ENCODE measurements at places on chromosomes 7 and 10. TPM values are rescaled to one million over a fixed set of nuclear protein-coding genes. Genes with fewer than 3 reads are reported as not detected.

The SMIM30 gene
- 55.8 TPM for total RNA-seq

The MKI67 gene
- total RNA-seq = 202 TPM

The PLXNA4 gene
- not detected for total RNA-seq

The C10orf67 gene
- total RNA-seq = not detected

The KAZALD1 gene
- total RNA-seq = 16.0 TPM

The PI4K2A gene
- 20.0 TPM for total RNA-seq

The GIMAP7 gene
- 0.25 TPM for total RNA-seq

The GRID1 gene
- 5.6 TPM for total RNA-seq

The VOPP1 gene
- 30.3 TPM for total RNA-seq

The DNAH11 gene
- 0.39 TPM for total RNA-seq

The IGFBP1 gene
- 0.20 TPM for total RNA-seq

The TSPAN12 gene
- 7.4 TPM for total RNA-seq

The ZC3HAV1 gene
- total RNA-seq = 23.7 TPM

The TNS3 gene
- total RNA-seq = 9.1 TPM

The CRHR2 gene
- total RNA-seq = not detected

The RSPH10B gene
- total RNA-seq = not detected

The SPDYE9 gene
- total RNA-seq = not detected

The MALRD1 gene
- not detected for total RNA-seq
